ENCODE measurements at places on chromosomes 1 and 21.

DNA sequence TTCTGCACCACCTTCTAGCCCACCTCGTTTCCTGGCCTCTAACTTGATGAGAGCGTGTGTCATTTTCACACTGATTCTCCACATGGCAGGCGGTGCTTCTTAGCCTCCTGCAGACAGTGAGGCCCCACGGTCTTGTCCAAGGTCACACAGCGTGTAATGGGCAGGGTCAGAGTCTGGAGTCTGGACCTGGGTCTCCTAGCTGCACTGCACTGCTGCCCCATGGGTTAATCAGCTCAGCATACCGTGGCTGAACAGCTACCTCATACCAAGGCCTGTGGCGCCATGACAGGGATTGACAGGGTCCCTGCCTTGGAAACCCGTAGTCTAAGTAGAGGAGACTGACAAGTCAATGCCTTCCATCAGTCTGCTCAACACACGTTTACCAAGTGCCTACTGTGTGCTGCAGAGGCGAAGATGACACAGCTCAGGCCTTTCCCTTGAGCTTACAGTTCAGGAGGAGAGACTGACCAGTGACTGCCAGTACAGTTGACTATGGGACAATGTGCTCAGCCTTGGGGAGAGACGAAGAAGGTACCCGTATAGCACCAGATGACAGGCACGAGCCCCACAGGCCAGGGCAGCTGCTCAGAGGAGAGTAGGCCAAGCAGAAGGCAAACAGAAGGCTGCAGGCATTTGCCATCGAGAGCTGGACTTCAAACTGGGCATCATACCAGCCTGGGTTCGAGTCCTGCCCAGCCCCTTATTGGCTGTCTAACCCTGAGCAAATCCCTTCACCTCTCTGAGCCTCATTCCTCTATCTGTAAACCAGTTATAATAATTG, 5.5 kb downstream of the PCSK9 start:
- no peak for DNase-seq

GRCh38 chr1:119573886-119574285, 66.9 kb downstream of the HSD3B1 start:
- no peak for DNase-seq

GRCh38 chr1:192183788-192184187, 25.5 kb downstream of the RGS18 start:
- no peak for DNase-seq

GRCh38 chr1:87225171-87225570, 103.5 kb upstream of the LMO4 start:
- no peak for DNase-seq

DNA sequence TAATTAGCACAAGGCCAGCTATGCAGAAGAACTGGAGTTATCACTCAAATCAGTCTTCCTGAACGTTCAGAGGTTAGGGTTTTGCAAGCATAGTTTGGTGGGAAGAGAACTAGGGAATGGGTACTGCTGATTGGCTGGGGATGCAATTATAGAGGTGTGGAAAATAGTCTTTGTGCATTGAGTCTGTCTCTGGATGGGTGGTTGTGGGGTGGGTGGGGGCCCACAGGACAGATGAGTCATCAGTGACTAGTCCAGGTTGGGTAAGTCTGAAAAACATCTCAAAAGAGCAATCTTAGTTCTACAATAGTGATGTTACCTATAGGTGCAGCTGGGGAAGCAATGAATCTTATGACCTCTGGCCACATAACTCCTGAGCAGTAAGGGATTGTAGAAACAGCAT, 89.7 kb upstream of the HMCN1 start:
- no peak for DNase-seq

Data from SHP77 (cell line).